ENCODE measurements at places on chromosomes 3 and 15.

DNA sequence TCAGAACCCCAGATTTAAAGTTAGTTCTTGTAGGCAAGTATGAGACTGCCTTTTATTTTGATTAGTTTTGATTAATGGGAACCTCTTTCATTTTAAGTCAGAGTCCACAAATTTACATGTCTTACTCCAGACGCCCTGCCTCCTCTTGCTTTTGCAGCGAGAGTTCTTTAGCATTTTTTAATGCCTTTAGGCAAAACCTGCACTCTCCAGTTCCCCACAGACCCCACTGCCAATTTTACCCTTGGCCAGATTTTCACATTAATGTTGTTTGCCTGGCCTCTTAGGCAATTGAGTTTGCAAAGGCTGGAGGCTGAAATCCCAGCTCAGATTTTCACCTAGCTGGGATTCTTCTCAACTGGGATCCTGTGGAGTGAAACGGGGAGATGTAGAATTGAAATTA is 85.8 kb downstream of the GAP43 start:
- no peak for DNase-seq

GRCh38 chr3:123837858-123838257 is 46.3 kb downstream of the MYLK start:
- DNase-seq = no peak

DNA sequence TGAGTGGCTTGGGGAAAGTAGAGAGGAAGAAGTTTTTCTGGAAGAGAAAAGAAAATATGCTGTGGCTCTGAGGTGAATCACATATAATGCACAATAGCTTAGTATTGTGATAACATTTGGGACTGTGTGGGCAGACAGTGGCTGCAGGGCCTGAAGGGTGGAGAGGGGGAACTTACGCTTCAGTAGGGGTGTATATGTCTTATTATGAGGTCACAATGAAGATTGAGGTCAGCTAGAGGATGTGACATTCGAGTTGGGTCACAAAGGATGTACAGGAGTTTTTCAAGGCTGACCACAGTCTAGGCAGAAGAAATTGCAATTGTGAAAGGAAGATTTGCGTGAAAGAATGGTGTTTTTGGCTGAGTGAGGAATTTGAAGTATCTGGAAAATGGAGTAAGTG is 414.8 kb downstream of the LPP start:
- DNase-seq = no peak

DNA sequence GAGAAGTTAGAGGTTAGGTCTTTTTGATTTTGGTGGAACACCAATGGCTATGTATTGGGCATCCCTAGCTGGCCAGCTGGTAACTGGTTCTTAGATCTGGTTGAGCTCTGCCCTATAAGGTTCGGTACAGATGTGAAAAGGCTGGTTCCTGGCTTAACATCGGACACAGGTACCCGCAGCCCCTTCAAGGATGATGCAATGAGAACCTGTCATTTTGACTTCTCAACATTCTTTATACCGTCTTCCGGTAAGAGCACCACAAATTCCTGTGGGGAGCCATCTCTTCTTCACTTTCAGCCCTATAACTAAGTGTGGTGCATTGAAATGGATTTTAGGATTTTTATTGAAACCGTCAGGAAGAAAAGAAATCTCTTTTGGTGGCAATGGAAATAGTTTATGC is 222.8 kb downstream of the ADAMTS9 start:
- DNase-seq = no peak

- DNase-seq = no peak
These were observed 158.8 kb downstream of the SMAD6 start for GRCh38 chr15:66860844-66861243.

GRCh38 chr15:87597346-87598052 is 659.0 kb downstream of the NTRK3 start:
- DNase-seq = no peak

- no peak for DNase-seq
These were observed 161.3 kb upstream of the LPP start for GRCh38 chr3:187992609-187993008.

DNA sequence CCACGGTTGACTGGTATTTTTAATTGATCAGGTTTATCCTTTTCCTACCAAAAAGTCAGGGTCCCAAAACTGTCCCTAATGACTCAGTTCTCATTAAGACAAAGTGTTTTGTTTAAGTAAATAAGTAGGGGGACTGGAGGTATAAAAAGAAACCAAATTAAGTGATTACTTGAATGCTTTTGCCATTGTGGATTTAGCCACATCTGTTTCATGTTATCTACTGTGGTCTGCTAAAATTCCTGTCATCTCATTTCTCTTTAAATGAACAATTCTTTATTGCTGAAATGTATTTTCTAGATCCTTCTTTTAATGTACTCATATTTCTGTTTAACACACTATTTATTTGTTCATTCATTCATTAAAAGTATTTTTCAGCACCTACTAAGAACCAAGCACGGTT is 625.9 kb upstream of the ADAMTS9 start:
- no peak for DNase-seq

- no peak for DNase-seq
These were observed 12.5 kb downstream of the TRA2B start for GRCh38 chr3:185925353-185925752.

Data from activated effector memory CD4-positive, alpha-beta T cell treated with Interleukin-2 at 50 U/mL for 16 hours (primary cell).